ENCODE measurements at places on chromosomes 2 and 18. TPM values are rescaled to one million over a fixed set of nuclear protein-coding genes. Genes with fewer than 3 reads are reported as not detected.
A peak's percentile ranks its signal among the peaks of the same experiment; 100 is the strongest.

GRCh38 chr2:178194600-178195389 lies 483 bp downstream of the OSBPL6 start:
- no peak overlapping the region for H3K27ac ChIP-seq
- peaks cover 35% of the 10 kb centered on the region for H3K4me1 ChIP-seq
- H3K36me3 ChIP-seq: no peaks in the 10 kb centered on the region

- peaks cover 6% of the 10 kb centered on the region for H3K36me3 ChIP-seq
- H3K4me1 ChIP-seq: no peaks in the 10 kb centered on the region
- no peak for DNase-seq
- no peak overlapping the region for H3K27ac ChIP-seq
- no peaks in the 10 kb centered on the region for H3K27me3 ChIP-seq
Observed at GRCh38 chr18:21526463-21526862, 74.0 kb downstream of the ESCO1 start.

DNA sequence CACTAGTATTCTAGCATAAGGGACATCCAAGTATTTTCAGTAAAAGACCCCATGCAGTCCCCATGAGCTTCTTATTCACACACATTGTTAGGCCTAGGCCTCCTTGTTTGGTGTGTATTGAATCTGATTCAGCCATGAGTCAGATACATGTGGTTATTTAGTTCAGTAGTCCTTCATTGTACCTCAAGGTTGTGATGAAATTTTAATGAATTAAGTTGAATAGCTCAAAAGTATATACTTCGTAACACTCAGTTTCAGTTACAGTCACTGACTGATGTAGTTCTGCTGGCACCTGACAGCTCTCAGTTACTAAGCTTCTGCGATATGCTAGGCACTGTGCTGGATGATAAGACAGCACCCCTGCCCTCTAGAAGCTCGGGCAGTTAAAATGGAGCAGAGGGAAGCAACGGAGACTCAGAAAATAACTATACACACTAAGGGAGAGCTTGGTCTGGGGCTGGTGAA lies 86.4 kb downstream of the XRCC5 start:
- DNase-seq: no peak
- H3K36me3 ChIP-seq: peaks cover 26% of the 10 kb centered on the region
- H3K27me3 ChIP-seq: no peaks in the 10 kb centered on the region
- H3K27ac ChIP-seq: no peak overlapping the region

DNA sequence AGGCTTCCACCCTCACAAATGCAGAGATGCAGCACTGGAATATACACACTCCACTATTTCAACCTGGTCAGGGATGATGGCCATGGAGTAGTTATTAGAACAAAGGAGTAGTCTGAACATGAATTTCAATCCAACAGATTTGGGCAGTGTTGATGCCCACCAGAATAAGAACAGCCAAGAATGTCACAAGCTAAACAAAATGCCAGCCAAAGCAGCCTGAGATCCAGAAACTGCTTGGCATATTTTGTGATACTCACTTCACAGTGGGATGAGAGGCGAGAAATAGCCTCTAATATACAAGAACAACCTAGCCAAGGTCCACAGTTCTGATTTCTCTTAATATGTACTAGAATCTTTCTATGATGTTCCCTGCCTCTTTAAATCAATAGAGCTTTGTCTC lies 58.6 kb upstream of the KLF7 start:
- no peak for DNase-seq
- no peak overlapping the region for H3K27ac ChIP-seq
- H3K4me1 ChIP-seq: peaks cover 39% of the 10 kb centered on the region

GRCh38 chr2:10276481-10277292 lies 26.0 kb upstream of the HPCAL1 start:
- H3K4me3 ChIP-seq: no peak overlapping the region
- no peaks in the 10 kb centered on the region for H3K27me3 ChIP-seq
- no peak overlapping the region for H3K27ac ChIP-seq
- DNase-seq: no peak

Gene SPTBN1
- total RNA-seq: 217 TPM

DNA sequence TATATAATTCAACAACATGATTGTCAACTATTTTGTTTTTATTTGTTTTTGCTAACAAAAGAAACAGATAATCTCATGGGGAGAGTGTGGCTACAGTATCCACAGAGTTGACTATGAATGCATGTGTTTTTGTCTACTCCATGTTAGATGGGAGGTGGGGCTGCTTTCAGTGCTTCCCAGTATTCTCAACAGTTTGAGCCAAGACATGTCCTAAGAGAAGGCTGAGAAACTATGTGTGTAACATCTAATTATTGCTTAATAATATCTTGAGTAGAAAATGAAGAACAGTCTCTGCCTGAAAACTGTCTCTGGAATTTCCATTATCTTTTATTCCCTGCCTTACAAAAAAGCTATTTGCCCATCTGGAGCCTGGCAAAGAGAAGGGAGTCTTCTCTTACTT lies 178.8 kb upstream of the MMADHC start:
- no peaks in the 10 kb centered on the region for H3K27me3 ChIP-seq
- DNase-seq: no peak
- H3K27ac ChIP-seq: no peak overlapping the region
- H3K4me3 ChIP-seq: no peak overlapping the region
- H3K4me1 ChIP-seq: no peaks in the 10 kb centered on the region
- no peaks in the 10 kb centered on the region for H3K36me3 ChIP-seq

Gene CDKL4
- 0.75 TPM for total RNA-seq

- no peaks in the 10 kb centered on the region for H3K27me3 ChIP-seq
- H3K4me3 ChIP-seq: no peak overlapping the region
- no peak for DNase-seq
- peaks cover 67% of the 10 kb centered on the region for H3K4me1 ChIP-seq
Observed at GRCh38 chr2:120939595-120940318, 204.1 kb downstream of the GLI2 start.

DNA sequence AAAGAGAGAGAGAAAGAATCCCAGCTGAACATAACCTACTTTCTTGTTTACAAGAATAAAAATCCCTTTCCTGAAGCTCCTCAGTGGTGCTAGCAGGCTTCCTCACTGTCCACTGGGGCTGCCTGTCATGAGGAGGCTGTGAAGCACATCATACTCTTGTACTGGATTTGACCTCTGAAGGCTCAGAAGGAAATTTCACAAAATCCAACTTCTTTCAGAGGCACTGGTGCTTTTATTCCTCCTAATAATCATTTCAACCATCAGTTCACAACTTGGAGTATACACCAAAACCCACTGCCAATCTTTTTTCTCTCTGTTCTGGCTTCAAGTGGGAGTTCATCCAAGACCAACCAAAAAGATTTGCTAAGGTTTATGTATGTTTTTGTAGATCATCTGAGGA lies 48.5 kb downstream of the TMX3 start:
- H3K27me3 ChIP-seq: no peaks in the 10 kb centered on the region
- H3K36me3 ChIP-seq: peaks cover 3% of the 10 kb centered on the region
- H3K4me1 ChIP-seq: no peaks in the 10 kb centered on the region
- H3K27ac ChIP-seq: no peak overlapping the region

- peak overlapping the region; percentile 86 for H3K4me3 ChIP-seq
- peaks cover 5% of the 10 kb centered on the region for H3K4me1 ChIP-seq
- H3K27me3 ChIP-seq: peaks cover 22% of the 10 kb centered on the region
- no peak for DNase-seq
- no peak overlapping the region for H3K27ac ChIP-seq
Observed at GRCh38 chr2:130728007-130728454, 839 bp upstream of the GPR148 start.

DNA sequence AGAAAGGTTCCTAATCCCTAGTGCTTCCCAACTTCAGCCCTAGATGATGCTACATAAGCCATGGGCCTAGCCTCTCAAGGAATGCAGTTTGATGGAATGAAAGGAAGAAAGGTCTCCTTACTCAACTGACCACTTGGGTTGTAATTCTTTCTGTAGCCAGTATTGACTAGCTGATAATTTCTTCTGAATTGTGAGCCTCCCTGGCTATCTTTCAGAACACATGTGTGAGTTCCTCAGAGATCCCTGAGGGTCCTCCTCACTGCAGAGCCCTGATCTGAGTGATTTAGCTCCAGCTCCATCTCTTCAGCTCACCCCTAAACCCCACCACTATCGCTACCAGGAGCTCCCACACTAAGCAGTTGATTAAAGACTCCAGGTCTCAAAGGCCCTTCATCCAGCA lies 31.5 kb downstream of the CFAP210 start:
- no peaks in the 10 kb centered on the region for H3K36me3 ChIP-seq
- H3K27ac ChIP-seq: no peak overlapping the region
- H3K27me3 ChIP-seq: no peaks in the 10 kb centered on the region
- H3K4me1 ChIP-seq: peaks cover 7% of the 10 kb centered on the region

DNA sequence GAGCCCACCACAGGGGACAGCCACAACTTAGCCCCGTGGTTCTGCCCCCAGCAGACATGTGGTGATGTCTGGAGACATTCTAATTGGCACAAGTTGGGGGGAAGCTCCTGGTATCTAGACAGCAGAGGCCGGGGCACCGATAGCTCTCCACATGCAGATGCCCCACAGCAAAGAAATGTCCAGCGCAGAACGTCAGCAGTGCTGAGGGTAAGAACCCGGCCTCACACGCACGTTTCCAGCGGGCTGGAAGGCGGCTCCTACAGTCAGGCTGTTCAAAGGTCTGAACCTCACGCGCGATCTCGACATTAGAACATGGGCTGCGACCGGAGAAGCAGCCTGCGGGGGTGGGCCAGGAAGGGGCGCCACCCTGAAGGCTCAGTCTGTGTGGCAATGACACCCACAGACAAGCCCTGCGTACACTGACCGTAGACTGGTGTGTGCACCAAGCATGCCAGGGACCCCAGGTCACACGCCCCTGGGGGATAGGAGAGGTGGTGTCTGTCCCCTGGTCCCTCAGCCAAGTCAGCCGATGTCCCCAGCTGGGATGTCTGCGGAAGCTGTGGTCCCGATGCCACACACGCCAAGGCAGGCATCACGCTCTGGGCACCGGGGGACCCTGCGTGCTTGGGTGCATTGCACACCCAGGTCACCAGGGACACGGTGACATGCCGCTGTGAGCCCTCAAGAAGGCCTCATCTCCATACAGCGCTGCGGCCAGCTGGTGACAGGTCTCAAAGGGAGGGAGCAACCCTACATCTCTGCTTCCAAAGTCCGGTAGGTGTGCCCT lies 66.3 kb downstream of the PARD6G start:
- no peak overlapping the region for H3K4me3 ChIP-seq
- H3K4me1 ChIP-seq: peaks cover 13% of the 10 kb centered on the region
- DNase-seq: no peak
- H3K36me3 ChIP-seq: no peaks in the 10 kb centered on the region

Gene RIF1
- 64.3 TPM for total RNA-seq

Gene FN1
- total RNA-seq: 89.6 TPM

DNA sequence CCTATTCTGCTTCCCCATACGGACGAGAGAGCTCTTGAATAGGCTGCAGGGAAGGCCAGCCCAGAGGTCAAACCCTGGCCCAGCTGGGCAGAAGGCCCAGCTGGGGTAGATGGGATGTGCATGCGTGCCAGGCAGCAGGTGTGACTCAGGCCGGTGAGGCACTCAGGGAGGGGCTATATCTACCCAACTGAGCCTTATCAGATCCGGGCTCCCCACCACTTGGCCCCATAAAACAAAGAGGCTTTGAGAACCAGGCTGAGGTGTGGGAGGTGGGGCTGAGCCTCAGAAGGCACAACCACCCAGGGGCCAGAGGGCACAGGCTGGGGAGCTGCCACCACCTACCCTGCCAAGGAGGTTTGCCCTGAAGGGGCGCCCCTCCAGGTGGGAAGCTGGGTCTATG lies 8.0 kb upstream of the CFAP65 start:
- no peaks in the 10 kb centered on the region for H3K36me3 ChIP-seq
- DNase-seq: no peak
- no peak overlapping the region for H3K4me3 ChIP-seq
- H3K4me1 ChIP-seq: no peaks in the 10 kb centered on the region
